ENCODE measurements at places on chromosomes 1 and 21.

DNA sequence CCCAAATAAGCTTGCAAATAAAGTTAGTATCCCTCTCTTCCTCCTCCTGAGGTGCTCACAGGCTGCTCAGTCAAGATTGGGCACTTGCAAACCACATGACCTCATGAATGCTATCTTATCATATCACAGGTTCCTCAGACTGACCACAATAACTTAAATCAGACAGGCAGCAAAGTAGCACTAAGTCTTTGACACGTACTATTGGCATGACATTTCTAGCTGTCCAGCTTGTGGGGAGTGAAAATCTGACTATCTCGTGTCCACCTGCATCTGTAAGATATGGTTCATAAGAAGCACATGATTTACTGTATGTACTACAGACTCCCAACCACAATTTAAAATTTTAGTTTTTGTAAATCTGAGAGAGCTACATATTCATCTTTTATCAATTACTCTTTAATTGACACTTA, 58.0 kb upstream of the GFI1 start:
- no peak for DNase-seq

- no peak for DNase-seq
Measured at GRCh38 chr1:20248971-20249612, 41.6 kb upstream of the VWA5B1 start.

GRCh38 chr1:184851822-184852746, 97.4 kb upstream of the EDEM3 start:
- DNase-seq = no peak

GRCh38 chr1:191804311-191804710, 354.0 kb upstream of the RGS18 start:
- DNase-seq = no peak

DNA sequence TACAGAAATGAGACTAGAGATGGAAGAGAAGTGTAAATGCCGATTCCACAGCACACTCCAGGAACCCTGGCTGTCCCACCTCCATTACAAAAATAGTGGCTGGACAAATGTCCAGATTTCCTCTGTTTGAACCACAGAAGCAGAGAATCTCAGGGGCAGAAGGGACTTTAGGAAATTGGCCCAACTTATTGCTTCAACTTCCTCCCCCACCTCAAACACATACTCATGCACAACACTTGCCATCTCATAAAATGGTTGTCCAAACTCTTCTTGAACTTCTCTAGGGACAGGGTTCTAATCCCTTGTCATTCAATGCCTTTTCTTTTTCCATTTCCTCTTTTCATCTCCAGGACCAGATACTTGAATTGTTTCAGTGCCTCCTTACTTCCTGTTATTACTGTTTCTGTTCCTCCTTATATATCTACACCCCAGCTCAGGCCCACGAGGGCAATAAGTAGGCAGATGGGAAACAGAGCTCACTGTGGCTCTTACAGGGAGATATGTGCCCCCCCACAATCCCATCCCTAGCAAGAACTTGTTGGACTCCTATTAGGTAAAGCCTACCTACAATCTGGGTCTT, 8.5 kb upstream of the B4GALT3 start:
- DNase-seq = no peak

- DNase-seq = no peak
Measured at GRCh38 chr1:36179220-36179600, 23.2 kb downstream of the MAP7D1 start.

DNA sequence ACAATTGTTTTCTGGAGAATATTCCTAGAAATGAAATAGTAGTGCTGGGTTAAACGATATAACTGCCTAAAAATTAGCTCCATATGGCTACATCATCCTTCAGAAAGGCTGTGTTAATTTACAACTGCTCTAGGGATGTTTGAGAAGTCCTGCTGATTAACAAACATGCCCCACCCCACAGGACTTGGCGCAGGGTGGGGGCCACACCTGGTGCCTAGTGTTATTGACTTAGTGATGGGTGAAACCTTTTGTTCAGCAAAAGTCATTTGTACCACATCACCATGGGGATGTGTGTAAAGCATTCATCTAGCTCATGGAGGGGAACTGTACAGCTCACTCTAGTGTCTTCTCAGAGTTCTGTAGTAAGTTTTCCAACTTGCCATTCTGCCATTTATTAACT, 492.8 kb downstream of the CAMTA1 start:
- no peak for DNase-seq

GRCh38 chr1:16161717-16162116, 5.8 kb upstream of the EPHA2 start:
- no peak for DNase-seq

DNA sequence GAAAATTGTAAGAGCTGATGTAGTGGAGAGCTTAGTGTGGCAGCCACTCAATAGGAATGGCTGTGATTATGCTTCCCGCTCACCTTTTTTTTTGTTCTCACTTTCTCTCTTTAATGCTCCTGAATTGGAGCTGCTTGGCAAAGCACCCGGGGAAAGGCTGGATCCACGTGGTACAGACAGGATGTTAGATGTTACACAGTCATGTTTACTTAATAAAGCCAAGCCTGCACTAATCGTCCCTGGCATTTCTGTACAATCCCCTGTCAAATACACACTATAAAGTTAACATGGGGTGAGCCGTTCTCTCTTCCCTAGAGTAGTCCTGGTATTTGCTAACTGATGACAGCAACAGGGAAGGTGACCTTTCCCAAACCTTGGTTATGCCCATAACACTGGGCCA, 187.8 kb downstream of the ZSCAN20 start:
- no peak for DNase-seq

Measured in foreskin keratinocyte (primary cell).